Stimulated activated CD4-positive, alpha-beta T cell treated with anti-CD3 and anti-CD28 coated beads, Interleukin-1b, Interleukin-23, amount 100 ng/mL, for 24 hours (primary cell): ENCODE measurements at places on chromosomes 6 and 20.

GRCh38 chr6:136464148-136464547 is 86.1 kb downstream of the MAP7 start:
- no peak for DNase-seq

- no peak for DNase-seq
These were observed 133.7 kb downstream of the MYO6 start for GRCh38 chr6:75882734-75883133.

- DNase-seq: no peak
These were observed 143.5 kb downstream of the ZFP64 start for GRCh38 chr20:52047811-52048764.

- no peak for DNase-seq
These were observed 48.1 kb downstream of the TM9SF4 start for GRCh38 chr20:32157611-32158010.

- DNase-seq: no peak
These were observed 6.5 kb downstream of the HELZ2 start for GRCh38 chr20:63567386-63568169.

DNA sequence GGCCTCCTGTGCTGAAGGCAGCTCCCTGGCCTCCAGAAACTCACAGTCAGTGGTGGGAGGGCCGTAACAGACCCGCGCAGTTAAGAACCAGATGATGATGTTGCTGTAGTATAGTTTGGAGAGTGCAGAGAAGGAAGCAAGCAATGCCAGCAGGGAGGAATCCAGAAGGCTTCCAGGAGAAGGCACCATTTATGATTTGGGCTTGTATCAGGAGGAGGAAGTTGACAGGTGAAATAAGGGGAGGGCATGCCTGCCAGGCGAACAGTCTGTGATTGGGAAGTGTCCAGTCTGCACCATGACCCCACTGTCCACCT is 13.3 kb upstream of the BAK1 start:
- no peak for DNase-seq

DNA sequence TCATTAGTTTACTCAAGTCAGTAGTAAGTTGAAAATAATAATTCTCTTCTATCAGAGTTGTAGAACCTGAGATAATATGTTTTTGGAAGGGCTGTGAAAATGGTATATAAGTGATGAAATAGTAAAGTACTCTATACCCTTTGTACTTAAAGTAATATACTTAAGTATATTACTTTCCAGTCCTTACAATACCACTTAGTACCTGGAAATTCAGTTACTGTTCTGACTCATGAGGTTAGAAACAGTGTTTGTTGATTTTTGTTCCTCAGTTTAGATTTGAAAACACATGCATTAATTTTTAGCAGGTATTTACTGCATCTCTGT is 10.1 kb downstream of the TULP4 start:
- DNase-seq: no peak

DNA sequence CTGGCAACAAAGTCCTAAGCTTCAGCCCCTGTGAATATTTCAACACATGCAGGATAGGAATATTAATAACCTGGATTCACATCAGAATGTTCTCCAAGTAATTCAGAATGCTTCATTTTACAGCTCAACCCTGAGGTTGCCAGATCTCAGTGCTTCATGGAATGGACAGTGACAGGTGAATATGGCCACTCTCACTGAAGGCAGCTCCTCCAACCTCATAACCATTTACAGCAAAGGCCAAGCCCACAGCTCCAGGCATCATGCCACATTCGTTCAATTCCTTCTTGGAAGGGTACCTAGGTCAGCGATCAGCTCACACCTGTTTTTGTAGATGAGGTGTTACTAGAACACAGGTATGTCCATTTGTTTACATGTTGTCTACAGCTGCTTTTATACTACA is 17.1 kb downstream of the CLIC5 start:
- DNase-seq: no peak

DNA sequence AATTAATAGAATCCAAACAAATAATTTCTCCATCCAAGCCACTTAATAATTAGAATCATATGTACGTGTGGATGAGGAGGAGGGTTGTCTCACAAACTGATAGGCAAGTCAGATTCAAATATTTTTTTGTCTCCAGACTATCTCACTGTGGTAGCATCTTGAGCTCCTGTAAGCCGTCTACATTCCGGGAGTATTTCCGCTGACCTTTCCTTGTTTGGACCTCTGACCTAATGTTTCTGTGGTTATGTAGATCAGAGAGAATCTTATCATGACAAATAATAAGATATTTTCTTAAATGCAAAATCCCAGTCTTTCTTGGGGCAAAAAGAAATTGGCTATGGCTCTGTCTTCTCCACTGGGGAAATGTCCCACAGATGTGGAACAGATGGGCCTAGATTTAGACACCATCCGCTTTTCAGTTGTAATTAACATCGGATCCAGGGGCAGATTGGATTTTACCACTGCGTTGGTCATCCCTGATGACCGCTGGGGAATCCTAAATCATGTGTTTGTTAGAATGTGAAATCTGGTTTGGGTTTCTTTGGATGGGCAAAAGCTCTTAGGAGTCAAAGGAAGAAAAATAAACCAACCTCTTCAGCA is 197.1 kb upstream of the RIN2 start:
- DNase-seq: no peak

DNA sequence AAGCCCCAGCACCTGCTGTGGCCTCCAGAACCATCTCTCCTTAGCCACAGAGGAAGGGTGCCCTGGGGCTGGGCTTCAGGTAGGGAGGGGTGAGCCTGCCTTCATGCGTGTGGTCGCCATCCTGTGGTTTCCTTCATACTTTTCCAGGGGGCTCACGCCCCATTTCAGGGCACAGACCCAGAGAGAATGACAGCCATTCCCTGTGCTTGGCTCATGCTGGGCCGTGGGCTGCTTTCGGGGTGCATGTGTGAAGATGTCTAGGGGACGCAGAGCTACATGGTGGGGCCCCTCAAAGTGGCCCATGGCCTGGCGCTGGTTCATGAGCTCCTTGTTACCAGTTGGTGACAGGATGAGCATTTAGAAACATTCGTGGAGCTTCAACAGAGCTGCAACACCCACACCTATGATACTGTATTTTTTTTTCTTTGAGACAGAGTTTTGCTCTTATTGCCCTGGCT is 190.3 kb upstream of the SLC24A3 start:
- DNase-seq: no peak

DNA sequence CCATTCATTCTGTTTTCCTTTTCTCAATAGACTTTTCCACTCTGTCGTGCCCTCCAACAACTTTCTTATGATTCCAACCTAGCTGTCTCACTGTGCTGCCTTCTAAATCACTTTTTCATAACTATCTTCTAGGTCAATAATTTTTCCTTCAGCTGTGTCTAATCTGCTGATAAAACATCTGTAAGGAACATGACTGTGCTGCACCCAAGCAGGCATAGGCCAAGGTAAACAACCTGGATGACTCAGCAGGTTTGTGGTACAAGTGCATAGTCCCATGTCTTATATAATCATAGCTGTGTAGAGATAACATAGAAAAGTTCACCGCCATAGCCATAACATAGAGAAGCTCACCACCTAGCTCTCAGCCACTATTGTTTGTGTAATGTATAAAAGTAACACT is 332.3 kb downstream of the PLCB1 start:
- DNase-seq: no peak
